ENCODE measurements at places on chromosomes 11 and 22.

GRCh38 chr11:121661880-121662486 lies 209.2 kb upstream of the SORL1-AS1 start:
- DNase-seq = no peak

DNA sequence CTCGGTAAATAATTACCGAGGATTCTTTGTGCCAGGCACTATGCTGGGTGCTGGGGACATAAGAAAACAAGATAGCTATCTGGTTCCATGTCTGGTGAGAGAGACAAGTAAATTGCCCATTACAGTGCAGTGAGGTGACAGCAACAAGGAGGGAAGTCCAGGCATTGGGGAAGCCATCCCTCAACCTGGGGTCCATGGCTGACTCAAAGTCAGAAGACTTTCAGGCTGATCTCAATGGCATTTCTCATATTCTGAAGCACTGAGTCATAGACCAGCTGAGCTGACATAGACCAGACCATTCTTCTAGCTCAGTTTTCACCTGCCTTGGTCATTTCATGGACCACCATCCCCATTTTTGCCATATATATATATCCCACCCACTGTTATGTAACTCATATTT lies 158.8 kb downstream of the TTC17 start:
- DNase-seq = no peak

- DNase-seq = no peak
Observed at GRCh38 chr11:104320097-104320496, 156.2 kb upstream of the PDGFD start.

GRCh38 chr11:128731041-128731663 lies 37.3 kb downstream of the FLI1 start:
- no peak for DNase-seq

- DNase-seq = no peak
Observed at GRCh38 chr22:19721330-19722177, 1.8 kb upstream of the GP1BB start.

- DNase-seq = no peak
Observed at GRCh38 chr11:86869531-86869930, 69.2 kb downstream of the PRSS23 start.

DNA sequence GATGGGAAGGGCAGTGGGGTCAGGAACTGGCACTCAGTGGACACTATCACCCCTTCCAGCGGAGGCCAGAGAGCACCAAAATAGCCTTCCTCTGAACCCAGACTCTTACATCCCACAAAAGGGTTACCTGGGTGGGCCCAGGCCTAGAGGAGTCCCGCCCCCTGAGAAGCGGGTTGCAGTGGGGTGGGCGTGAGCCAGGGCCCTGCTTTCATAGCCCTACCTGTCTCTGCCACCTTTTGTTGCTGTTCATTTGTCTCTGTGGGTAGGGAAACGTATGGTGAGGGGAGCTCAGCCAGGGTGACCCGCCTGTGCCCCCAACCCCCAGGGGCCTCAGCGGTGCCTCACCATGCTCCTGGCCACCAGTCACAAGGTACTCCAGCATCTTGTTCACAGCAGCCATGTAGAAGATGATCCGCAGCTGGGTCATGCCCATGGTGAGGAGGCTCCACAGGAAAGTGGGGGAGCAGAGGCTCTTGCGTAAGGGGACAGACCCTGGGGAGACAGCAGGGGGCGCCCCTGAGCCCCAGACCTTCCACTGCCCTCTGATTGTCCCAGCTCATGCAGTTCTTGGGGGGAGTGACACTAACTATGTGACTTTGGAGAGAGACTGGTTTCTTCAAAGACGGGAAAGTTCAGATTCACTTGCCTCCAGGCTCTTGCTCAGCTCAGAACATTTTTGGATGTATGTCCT lies 24.0 kb downstream of the SLC43A1 start:
- DNase-seq = no peak

GRCh38 chr22:46827136-46827780 lies 64.8 kb downstream of the TBC1D22A start:
- no peak for DNase-seq

DNA sequence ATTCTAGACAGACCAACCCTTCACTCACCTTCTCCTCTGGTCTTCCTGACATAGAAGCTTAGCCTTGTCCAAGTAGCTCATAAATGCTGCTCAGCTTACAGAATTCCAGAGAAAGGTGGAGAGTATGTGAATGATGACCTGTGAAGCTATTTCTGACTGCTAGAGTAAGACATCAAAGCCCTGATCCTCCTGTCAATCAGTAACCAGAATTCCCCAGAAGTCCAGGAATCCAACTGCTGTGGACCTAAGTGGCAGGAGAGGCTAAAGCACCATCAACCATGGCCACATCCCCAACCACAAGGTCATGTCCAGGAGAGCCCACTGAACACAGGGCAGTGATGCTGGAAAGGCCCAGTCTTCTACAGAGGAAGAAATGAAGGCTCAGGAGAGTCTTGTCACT lies 2.6 kb downstream of the OR51G2 start:
- DNase-seq = no peak

- DNase-seq = no peak
Observed at GRCh38 chr11:93038521-93038920, 69.1 kb downstream of the MTNR1B start.

DNA sequence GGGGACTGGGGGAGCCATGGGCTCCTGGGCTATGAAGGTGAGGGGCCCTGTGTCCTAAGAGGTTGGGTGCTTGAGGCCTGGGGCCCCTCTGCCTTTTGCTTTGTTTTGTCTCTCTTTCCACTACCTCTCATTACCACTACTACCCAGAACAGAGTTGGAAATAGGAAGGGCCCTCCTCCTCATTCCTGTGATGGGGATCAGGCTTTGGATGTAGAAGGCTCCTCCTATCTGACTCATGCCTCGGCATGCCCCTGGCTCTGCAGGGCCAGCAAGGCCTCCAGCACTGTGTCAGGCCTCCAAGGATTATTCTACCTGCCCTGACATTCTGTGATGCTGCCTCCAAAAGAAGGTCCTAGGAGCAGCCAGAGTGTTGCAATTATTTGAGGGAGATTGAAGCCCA lies 766 bp downstream of the IZUMO1R start:
- no peak for DNase-seq

GRCh38 chr11:5252192-5252918 lies 2.2 kb downstream of the HBG2 start:
- no peak for DNase-seq
